ENCODE measurements at places on chromosomes 1 and 21. TPM values are rescaled to one million over a fixed set of nuclear protein-coding genes. Genes with fewer than 3 reads are reported as not detected.

The ZSWIM5 gene
- 1.2 TPM for total RNA-seq

DNA sequence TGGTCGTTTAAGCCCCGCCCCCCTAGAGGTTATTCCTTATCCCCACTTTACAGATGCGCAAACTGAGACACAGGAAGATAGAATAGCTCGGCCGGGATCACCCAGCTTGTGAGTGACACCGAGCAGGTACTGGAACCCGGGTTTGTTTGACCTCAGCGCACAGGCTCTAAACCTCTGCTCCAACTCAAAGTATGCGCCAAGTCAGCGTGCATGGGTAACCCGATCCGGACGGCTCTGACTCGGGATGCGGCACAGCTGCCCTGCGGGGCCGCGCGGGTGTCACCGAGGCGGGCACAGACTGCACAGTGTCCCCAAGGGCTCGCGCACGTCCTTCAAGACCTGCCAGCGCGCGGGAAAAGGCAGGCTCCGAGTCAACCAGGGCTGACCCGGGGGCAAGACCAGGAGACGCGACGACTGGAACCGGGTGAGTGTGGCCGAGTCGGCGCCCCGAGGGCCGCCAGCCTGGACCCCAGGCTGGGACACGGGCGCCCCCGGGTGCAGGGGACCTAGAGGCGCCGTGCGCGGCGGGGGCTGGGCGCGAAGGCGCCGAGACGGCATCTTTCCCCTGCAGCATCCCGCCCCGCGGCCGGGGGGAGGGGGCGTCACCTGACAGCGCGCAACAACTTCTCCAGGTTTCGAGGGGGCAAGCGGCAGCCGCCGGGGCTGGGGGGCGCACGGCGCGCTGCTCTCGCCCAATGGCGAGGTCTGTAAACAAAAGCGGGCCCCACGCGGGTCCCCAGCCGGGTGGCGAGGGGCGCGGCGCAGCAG, 101.9 kb upstream of the SOD1 start:
- no peak overlapping the region for H3K27ac ChIP-seq
- no peak for DNase-seq
- H3K4me1 ChIP-seq: peaks cover 3% of the 10 kb centered on the region
- H3K27me3 ChIP-seq: no peaks in the 10 kb centered on the region

DNA sequence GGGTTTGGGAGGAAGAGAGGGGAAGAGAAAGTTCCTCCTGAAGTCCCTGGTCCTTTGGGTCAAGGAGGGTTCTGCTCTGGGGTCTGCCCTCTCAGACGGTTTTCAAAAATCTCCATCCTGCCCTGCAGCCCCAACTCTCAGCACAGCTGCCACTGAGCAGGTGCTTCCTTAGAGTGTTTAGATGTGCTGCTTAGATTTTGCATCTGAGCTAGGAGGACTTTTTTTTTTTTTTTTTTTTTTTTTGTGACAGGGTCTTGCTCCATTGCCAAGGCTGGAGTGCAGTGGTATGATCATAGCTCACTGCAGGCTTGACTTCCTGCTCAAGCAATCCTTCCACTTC, 324.9 kb upstream of the POU3F1 start:
- H3K4me3 ChIP-seq: no peak overlapping the region
- H3K27me3 ChIP-seq: no peaks in the 10 kb centered on the region
- no peaks in the 10 kb centered on the region for H3K4me1 ChIP-seq

DNA sequence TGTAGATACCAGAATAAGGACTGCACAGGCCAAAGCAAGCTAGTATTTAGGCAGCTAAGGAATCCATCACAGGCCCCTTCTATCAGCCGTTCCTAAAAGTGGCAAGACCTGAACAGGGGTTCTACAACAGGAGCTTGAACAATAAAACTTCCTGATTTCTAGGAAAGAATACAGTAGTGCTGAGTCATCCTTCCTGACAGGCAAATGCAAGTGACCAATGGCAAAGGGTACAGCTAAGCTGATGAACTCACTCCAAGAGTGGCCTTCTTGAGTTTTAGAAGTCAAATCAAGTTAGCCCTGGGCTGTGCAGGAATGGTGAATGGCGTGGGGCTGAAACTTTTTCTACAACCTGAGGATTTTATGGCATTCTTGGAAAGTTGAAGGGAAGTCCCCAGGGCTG, 112.9 kb downstream of the GREM2 start:
- H3K36me3 ChIP-seq: no peaks in the 10 kb centered on the region
- H3K27me3 ChIP-seq: no peaks in the 10 kb centered on the region
- no peak for DNase-seq
- H3K27ac ChIP-seq: no peak overlapping the region

The HORMAD1 gene
- total RNA-seq: not detected

GRCh38 chr1:100896481-100896982, 642 bp downstream of the SLC30A7 start:
- peak overlapping the region; percentile 96 for H3K27ac ChIP-seq
- H3K4me3 ChIP-seq: peak overlapping the region; percentile 77
- H3K36me3 ChIP-seq: no peaks in the 10 kb centered on the region
- no peak for DNase-seq
- H3K4me1 ChIP-seq: no peaks in the 10 kb centered on the region

DNA sequence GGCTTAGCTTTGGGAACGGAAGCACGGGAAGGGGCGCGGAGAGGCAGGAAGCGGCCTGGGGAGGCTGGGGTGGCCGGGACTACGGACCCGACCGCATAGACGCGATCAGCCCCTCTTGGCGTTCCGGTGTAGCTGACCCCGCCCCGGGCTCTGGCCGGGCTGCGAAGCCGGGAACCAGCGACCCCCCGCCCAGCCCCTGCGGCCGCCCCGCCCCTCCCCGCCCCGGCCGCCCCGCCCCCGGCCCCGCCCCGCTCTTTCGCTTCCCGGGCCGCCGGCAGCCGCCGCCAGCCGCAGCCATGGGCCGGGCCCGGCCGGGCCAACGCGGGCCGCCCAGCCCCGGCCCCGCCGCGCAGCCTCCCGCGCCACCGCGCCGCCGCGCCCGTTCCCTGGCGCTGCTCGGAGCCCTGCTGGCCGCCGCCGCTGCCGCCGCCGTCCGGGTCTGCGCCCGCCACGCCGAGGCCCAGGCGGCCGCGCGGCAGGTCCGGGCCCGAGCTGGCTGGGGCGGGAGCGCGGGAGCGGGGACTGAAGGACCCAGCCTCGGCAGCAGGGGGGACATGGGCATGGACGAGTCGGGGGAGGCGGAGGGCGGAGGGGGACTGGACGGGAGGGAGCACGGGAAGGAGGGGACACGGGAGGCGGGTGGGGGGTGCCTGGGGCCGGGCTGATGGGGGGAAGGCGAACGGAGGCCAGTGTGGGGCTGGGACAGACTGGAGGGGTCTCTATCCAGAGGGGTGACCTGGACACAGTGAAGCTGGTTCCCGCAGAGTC, at the start of gene SELENON:
Gene SELENON (plus strand): TSS at position 259 of the 768 bp plus-strand sequence. CDS start 38 bp downstream, at position 297.
- peak within 1 kb of the TSS; percentile 77 for H3K4me3 ChIP-seq
- H3K4me1 ChIP-seq: peaks cover 32% of the 10 kb centered on the region
- H3K27ac ChIP-seq: peak within 1 kb of the TSS; percentile 89
- peak; percentile 83 for DNase-seq

DNA sequence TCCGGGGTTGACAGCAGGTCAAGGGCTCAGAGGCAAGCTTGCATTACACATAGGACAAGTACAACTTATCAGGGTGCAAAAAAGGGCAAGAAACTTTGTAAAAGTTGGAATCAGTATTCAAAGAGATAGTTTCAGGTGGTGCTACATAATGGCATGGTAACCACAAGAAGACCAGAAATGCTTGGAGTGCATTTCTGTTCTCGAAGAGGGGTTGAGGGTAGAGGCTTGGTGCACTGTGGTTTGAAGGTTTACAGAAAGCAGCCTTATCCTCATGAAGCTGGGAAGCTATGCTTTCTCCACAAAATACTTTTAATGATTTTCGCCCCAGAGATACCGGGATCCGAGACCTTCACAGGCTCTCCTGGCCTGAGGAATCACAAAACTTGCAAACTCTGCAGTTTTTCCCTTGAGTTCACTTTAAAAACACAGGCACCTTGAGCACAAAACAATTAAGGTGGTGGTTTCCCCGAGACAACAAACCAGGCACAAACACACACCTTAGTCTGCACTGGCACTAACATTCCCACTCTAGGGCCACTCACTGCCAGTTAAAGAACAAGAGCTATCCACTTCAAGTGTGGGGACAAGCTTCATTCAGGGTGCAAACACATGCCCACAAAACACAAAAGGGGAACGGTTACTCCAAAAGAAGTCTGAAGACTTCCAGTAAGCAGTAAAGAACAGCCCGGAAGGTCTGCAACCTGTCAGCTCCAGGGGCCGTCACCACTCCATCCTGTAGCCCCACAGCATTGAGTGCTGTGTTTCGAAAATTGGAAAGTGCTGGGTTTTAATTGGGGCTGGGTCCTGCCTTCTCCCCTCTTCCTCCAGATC, 29.8 kb upstream of the NFIA start:
- DNase-seq: no peak
- H3K4me3 ChIP-seq: peak overlapping the region; percentile 97
- peak overlapping the region; percentile 98 for H3K27ac ChIP-seq
- H3K36me3 ChIP-seq: no peaks in the 10 kb centered on the region

DNA sequence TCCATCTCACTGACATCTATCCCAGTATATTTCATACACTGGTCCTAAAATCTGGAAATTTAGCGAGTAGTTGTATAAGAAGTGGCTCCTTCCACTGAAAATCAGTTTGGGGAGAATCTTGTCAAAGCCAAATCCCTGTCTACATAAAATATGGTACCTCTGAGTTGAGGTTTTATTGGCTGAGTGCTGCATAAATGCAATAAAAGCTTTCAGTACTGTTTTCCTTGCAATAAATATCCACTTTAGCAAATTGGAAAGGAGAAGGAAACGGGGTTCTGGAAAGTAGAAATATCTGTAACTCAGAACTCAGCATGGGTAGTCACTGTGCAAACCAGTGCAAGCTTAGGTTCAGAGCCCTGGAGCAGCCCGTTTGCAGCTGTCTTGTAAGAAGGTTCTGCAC, 580.2 kb downstream of the SMYD3 start:
- H3K36me3 ChIP-seq: no peaks in the 10 kb centered on the region
- H3K4me3 ChIP-seq: no peak overlapping the region
- H3K27me3 ChIP-seq: no peaks in the 10 kb centered on the region
- H3K27ac ChIP-seq: no peak overlapping the region
- no peak for DNase-seq
- no peaks in the 10 kb centered on the region for H3K4me1 ChIP-seq

- peak; percentile 50 for DNase-seq
- no peak overlapping the region for H3K27ac ChIP-seq
- H3K4me3 ChIP-seq: peak overlapping the region; percentile 36
- H3K4me1 ChIP-seq: no peaks in the 10 kb centered on the region
Measured at GRCh38 chr1:112722601-112723510, 7.7 kb upstream of the PPM1J start.

DNA sequence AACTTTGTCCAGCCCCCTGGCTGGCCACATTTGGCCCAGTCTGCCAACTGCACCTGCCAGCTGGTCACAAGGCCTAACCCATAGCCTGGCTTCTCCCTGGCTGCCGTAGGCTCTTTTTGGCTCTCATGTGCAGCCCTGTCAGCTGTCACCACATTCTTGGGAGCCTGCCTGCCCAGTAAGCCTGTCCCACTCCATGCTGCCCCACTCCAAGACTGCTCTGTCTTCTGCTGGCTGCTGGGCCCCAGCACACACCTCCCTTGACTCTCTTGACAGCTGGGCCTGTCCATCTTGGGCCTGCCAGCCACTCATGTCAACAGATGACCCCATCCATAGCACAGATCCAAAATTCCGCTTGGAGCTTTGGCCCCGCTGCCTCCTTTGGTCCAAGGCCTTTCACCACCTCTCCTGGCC, 74.3 kb upstream of the EDN2 start:
- H3K4me1 ChIP-seq: no peaks in the 10 kb centered on the region
- no peaks in the 10 kb centered on the region for H3K27me3 ChIP-seq
- H3K36me3 ChIP-seq: no peaks in the 10 kb centered on the region
- H3K4me3 ChIP-seq: no peak overlapping the region
- no peak for DNase-seq

DNA sequence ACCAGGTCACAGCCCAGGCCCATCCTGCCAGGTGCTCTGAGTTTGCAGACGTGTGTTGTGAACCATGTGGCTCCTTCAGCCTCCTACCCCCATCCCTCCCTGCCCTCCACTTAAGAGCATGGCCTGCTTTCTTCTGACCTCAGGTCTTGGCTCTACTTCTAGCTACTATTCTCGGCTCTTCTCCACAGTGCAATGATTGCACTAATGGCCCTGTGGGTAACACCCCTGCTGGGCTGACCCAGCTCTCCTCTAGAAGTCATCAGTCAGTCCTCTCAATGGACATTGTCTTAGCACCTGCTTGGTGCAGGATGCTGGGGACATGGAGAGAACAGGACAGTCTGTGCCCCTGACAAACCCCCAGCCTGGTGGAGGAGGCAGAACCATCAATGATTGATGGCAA, 22.2 kb upstream of the IFFO2 start:
- DNase-seq: no peak
- no peak overlapping the region for H3K27ac ChIP-seq
- no peaks in the 10 kb centered on the region for H3K4me1 ChIP-seq
- H3K4me3 ChIP-seq: no peak overlapping the region

The OLFM3 gene
- not detected for total RNA-seq

DNA sequence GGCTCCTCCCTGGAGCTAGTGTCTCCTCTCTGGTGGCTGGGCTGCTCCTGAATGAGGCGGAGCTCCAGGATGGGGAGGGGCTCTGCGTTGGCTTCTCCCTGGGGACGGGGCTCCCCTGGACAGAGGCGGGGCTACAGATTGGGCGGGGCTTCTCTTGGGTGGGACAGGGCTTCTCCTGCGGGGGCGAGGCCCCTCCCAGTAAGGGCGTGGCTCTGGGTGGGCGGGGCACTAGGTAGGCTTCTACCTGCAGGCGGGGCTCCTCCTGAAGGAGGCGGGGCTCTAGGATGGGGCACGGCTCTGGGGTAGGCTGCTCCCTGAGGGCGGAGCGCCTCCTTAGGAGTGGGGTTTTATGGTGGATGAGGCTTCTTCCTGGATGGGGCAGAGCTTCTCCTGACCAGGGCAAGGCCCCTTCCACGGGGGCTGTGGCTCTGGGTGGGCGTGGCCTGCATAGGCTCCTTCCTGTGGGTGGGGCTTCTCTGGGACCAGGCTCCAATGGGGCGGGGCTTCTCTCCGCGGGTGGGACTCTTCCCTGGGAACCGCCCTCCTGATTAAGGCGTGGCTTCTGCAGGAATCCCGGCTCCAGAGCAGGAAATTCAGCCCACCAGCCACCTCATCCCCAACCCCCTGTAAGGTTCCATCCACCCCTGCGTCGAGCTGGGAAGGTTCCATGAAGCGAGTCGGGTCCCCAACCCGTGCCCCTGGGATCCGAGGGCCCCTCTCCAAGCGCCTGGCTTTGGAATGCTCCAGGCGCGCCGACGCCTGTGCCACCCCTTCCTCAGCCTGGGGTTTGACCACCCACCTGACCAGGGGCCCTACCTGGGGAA, 22.7 kb upstream of the ARF1 start:
- H3K27ac ChIP-seq: no peak overlapping the region
- no peaks in the 10 kb centered on the region for H3K36me3 ChIP-seq
- no peaks in the 10 kb centered on the region for H3K4me1 ChIP-seq
- no peak overlapping the region for H3K4me3 ChIP-seq
- DNase-seq: no peak
- peaks cover 34% of the 10 kb centered on the region for H3K27me3 ChIP-seq
